Activated naive CD8-positive, alpha-beta T cell treated with anti-CD3 and anti-CD28 coated beads, Interleukin-2, amount 10 ng/mL, durations not matched to agents 7 days and 5 days (primary cell): ENCODE measurements at places on chromosomes 7 and 10. TPM values are rescaled to one million over a fixed set of nuclear protein-coding genes. Genes with fewer than 3 reads are reported as not detected.

The CPN1 gene
- total RNA-seq: not detected

The SYT15 gene
- 1.4 TPM for total RNA-seq

The LIPN gene
- total RNA-seq: not detected

The DGKB gene
- total RNA-seq: not detected

The DCLRE1C gene
- total RNA-seq: 47.7 TPM
